ENCODE measurements at places on chromosomes 1 and 21.
A peak's percentile ranks its signal among the peaks of the same experiment; 100 is the strongest.

- peak; percentile 84 for DNase-seq
Observed at GRCh38 chr1:75991497-75992114, 59.4 kb upstream of the ASB17 start.

GRCh38 chr1:158249646-158250045, 4.6 kb upstream of the CD1A start:
- no peak for DNase-seq

DNA sequence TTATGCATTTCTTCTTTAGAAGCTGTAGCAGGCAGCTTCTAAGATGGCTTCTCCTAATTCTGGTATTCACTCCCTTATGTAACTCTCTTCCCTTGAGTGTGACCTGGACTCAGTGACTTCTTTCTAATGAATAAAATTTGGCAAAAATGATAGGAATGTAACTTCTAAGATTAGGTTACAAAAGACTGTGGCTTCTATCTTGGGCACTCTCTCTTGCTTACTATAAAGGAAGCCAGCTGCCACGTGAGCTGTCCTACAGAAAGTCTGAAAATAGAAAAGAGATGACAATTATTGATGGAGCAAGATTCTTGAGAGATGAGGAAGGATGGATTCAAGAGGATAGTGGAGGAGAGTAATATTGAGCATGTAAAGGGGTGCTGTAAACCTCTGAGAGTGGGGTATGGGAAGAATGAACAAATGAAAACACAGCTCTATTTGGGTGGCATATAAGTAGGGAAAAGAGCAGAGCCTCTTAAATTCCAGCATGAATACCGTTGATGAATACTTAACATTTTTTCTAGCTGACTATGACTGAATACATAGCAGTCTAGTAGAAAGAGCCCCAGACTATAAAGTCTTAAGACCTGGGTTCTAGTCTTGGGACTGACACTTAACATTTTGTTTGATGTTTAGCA, 5.5 kb downstream of the TSEN15 start:
- DNase-seq = no peak

DNA sequence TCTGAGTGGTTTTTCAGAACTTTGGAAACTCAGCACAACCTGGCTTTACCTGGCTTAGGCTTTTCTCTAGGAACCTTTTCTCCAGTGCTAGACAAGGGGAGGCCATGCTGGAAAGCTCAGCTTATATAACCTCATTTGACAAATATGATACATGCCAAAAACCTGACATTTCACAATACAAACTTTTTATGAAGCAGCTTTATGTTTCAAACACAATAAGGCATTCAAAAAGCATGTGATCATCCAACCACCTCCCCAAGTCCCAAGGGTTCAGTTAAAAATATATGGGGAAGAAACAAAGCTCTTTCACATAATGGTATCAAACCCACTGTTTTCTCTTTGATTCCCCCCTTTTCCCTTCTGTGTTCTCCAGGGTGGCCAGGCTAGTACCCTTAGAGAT, 63.7 kb downstream of the ZC3H11B start:
- no peak for DNase-seq

- no peak for DNase-seq
Observed at GRCh38 chr1:109447524-109447923, 18.8 kb upstream of the SYPL2 start.

GRCh38 chr1:10692401-10693021, 103.9 kb downstream of the CASZ1 start:
- no peak for DNase-seq

DNA sequence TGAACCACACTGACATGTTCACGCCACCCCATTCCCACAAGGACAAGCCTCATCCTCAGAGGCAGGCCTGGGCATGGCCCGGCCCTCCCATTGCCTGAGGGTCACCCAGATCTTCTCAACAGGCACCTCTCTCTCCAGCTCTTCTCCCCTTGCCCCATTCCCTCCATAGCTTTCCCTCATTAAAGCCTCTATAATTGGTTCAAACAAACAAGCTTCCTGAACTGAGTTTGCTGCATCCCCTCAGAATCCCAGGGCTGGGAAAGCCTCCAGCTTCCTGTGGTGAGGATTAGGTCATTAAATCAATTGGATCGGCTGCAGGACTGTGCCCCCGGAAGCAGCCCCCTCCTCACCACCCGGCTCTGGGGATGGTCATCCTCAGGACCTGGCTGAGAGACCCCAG, 18.9 kb downstream of the CTNNBIP1 start:
- peak; percentile 65 for DNase-seq

- no peak for DNase-seq
Observed at GRCh38 chr1:211229365-211229759, 29.8 kb upstream of the RCOR3 start.

GRCh38 chr1:179337288-179337687, 28.5 kb upstream of the AXDND1 start:
- DNase-seq = no peak

GRCh38 chr1:156714830-156715229, 9.4 kb upstream of the CRABP2 start:
- no peak for DNase-seq

GRCh38 chr1:6691507-6691906, 10.1 kb downstream of the DNAJC11 start:
- no peak for DNase-seq

- DNase-seq = no peak
Observed at GRCh38 chr1:205492201-205492667, 12.2 kb upstream of the CDK18 start.

DNA sequence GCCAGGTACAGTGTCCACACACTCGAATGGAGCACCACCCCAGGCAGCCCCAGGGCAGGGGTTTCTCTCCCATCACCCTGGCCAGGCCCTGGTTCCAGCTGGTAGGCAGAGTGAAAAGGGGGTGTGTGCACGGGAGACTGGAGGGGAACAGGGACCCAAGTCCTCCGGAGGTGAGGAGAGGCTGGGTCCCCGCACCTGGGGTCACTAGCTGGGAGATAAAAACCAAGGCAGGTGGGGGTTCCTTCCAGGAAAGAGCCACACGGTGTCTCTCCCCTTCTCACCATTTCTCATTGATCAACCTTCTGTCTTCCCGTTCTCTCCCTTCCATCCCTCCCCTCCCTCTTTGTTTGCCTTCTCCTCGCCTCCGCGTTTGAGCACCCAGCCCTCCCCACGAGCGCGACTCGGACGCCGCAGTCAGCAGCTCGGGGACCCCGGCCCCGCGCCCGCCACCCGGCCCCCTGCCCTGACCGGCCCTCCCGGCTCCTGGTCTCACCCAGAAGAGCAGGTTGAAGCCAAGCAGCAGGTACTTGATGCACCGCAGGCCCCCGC, 358 bp downstream of the TSPAN2 start:
- DNase-seq = peak; percentile 50

DNA sequence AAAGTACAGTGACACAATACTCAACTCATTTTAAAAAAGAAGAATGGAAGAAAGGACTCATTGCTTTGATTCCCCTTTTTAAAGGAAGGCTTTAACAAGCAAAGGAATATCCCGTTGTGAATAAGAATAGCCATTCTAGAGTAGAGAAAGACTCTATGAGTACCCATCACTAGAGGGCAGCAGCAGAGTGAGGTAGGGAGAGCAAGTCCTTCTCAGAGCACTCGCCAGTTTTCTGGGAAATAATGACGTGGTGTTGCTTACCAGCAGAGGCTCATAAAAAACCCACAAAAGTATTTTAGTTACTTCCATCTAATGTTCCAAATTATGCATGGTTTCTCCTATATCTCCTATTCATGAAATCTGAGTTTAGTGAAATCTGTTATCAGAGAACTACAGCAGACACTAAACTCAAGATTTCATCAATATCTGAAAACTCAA, 74.6 kb downstream of the USP24 start:
- DNase-seq = peak; percentile 53

DNA sequence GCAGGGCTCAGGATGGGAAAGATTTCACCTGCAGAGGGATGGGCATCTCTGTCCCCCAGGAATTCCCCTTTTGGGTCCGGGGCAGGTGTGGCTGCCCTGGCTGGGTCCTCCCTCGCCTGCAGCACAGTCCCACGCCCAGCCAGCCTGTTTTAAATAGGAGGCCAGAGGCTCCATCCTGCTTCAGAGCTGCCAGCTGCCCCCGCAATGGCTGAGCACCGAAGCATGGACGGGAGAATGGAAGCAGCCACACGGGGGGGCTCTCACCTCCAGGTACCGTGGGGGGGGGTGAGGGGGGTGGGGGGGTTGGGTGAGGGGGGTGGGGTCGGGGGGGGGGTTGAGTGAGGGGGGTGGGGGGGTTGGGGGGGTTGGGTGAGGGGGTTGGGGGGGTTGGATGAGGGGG, 3.6 kb downstream of the SCNN1D start:
- peak; percentile 57 for DNase-seq

DNA sequence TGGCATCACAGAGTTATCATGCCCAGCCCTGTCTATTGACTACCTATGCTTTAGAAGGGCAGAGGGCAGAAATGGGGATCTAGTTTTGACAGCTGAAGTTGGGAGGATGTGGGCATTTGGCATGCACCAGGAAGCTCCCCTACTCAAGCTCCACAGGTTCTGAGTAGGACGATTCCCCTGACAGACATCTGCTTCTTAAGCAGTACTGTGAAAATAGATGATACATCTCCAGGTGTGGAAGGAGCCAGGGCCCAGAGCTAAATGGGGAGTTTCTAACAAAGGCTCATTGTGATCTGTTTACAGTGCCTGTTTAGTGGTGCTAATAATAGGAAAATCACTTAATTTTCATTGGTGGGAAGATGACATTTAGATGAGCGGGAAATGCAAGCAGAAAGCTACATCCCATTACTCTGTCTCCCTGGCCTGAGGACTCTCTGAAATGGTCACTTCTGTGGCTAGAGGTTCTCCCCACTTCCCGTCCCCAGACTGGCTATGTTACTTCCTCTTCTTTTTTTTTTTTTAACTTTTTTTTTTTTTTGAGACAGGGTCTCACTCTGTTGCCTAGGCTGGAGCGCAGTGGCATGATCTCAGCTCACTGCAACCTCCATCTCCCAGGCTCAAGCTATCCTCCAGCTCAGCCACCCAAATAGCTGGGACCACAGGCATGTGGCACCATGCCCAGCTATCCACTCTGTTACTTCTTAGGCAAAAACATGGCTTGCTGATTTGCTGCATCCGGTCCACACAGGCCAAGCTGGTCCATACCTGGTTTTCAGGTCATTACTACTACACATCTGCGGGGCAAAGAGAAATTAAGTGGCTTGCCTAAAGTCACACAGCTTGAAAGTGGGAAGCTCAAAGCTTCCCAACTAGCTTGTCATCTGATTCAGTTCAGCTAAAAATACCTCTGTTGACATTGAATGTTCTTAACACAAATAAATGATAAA, 23.2 kb upstream of the CNIH3 start:
- DNase-seq = no peak

DNA sequence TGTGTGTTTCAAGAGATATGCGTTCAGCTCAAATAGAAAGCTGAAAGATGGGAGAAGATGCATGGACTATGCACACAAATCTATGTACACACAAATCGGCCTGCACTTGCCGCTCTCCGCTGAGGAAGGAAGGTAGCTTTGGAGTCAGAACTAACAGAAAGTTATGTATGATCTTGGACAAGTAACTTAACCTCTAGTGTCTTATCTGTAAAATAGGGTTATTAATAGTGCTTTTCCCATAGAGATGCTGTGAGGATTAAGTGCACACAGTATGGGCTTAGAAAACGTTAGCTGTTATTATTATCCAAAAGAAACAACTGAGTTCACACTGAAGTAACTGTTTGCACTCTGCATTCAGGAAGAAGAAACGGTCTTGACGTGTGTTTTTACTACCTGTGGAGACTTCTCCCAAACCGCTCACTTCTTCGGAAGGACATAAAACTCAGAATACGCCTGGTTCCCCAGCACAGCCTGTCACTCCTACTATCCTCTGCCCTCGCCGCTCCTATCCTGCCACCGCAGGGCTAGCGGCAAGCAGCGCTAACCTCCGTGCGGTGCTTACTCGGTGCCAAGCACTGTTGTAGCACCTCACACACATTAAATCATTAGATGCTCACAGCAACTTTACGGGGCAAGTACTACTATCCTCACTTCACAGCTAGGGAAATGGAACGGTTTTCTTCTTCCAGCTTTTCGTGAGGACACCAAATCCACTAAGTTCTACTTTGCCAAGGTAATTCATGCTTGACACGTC, 1.3 kb downstream of the TGFBR3 start:
- DNase-seq = peak; percentile 54

GRCh38 chr1:12715896-12716437, at the start of gene AADACL3:
TSS of gene AADACL3 (plus strand) at chr1:12716110. CDS start at chr1:12716177, 67 bp downstream.
- no peak for DNase-seq

DNA sequence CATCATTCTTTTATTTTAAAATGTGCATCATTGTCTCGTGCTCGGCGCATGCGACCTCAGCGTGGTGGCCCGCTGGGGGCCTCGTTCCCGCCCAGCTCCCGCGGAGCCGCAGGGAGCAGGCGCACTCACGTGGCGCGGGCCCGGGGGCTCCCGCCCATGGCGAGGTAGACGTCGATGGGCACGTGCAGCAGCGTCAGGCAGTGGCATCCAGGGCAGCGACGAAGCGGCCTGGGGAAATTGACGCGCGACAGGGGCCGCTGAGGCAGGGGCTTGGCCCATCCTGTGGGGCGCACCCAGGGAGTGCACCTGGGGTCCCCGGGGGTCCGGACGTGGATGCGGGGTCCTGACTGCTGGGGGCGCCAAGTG, 994 bp downstream of the FAM229A start:
- no peak for DNase-seq

- no peak for DNase-seq
Observed at GRCh38 chr1:225926551-225927113, 2.6 kb upstream of the PYCR2 start.

GRCh38 chr21:37452227-37452626, 85.7 kb downstream of the DYRK1A start:
- DNase-seq = no peak

DNA sequence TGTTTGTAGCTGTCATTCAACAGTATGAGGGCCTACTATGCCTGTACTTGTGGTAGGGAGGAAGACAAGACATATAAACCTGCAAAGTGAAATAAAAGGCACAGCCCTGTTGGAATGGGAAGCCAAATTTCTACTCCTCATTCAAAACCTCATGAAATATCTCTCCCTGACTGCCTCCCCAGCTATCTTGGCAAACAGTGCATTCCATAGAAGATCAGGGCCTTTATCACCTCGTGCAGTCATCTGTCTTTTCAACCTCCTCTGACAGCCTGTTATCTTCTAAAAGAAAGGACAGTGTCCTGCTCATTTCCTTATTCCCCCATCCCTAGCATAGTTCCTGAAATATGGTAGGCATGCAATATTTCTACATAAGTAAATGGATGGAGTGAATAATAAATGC, 71.0 kb downstream of the SH3GLB1 start:
- DNase-seq = no peak

GRCh38 chr1:207321790-207322645, 540 bp downstream of the CD55 start:
- DNase-seq = no peak

Data from ecto neural progenitor cell (in vitro differentiated cells).